Adrenal gland (tissue), 19 donors: ENCODE measurements at places on chromosomes 4 and X. TPM values are rescaled to one million over a fixed set of nuclear protein-coding genes. Genes with fewer than 3 reads are reported as not detected.

DNA sequence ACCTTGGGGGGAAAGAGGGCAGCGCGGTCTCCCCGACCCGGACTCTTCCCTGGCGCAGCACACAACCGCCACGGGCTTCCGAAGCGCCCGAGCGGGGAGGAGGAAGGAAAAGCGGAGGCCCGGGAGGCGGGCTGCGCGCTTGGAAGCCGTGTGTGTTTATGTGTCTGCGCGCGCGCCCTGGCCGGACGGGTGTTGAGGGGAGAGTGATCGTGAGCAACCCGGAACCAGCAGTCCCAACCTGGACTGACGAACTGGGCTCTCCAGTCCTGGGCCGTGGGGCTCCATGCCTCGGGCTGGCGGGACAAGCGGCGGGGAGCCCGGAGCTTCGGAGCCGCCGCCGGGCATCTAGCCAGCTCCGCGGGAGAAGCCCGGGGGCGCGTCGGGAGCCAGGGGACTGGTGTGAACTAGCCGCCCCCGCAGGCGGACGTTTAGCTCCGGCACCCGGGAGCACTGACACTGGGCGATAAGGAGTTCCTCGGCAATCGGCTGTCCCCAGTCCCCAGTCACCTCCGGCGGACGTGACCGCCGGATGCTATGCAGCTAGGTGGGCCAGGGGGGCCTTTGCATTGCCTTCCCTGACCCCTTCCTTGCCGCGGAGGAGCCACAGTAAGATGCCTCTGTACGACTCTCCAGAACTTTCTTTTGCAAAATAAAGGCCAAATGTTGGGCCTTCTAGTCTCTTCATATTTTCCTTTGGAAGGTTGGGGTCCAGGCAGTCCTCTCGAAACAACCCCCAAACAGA lies 74.8 kb upstream of the BCOR start:
- peaks cover 28% of the 10 kb centered on the region for H3K27me3 ChIP-seq
- H3K4me3 ChIP-seq, result no peak overlapping the region
- DNase-seq, result peak; percentile 37
- H3K27ac ChIP-seq, result peak overlapping the region; percentile 99
- peaks cover 36% of the 10 kb centered on the region for H3K4me1 ChIP-seq
- no peaks in the 10 kb centered on the region for H3K36me3 ChIP-seq

Gene ADH7
- total RNA-seq, result not detected

Gene FAAH2
- 4.4 TPM for total RNA-seq

DNA sequence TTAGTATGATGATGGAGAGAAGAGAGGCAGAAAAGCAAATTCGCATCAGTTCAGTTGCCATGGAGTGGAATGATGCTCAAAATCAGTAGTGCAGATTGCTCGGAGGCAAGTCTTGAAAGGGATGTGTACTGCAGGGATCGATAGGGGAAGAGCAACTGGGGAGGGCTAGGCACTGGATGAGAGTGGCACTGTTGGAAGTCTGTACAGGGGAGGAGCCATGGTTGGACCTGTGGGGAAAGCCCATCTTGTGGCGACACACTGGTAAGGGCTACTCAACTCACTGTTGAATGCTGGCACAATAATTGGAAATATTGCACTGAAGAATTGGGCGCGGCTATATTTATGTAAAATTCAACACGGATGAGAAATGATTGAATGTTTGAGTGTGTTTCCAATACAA lies 1.2 kb downstream of the RAB9B start:
- H3K36me3 ChIP-seq, result no peaks in the 10 kb centered on the region
- H3K27ac ChIP-seq, result no peak overlapping the region
- H3K4me3 ChIP-seq, result no peak overlapping the region
- no peak for DNase-seq
- H3K4me1 ChIP-seq, result no peaks in the 10 kb centered on the region
- peaks cover 35% of the 10 kb centered on the region for H3K27me3 ChIP-seq

Gene CXCL8
- total RNA-seq, result 2.2 TPM

DNA sequence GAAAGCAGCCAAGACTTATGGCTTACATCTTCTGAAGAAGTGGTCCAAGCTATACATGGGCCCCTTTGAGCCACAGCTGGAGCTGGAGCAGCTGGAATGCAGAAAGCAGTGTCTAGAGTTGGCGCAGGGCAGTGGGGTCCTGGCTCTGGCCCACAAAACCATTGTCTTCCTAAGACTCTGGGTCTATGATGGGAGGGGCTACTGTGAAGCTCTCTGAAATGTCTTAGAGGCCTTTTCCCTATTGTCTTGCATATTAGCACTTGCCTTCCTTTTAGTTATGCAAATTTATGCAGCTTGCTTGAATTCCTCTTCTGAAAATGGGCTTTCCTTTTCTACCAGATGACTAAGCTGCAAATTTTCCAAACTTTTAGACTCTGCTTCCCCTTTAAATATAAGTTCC lies 15.3 kb downstream of the NPY1R start:
- no peaks in the 10 kb centered on the region for H3K4me1 ChIP-seq
- DNase-seq, result no peak
- H3K36me3 ChIP-seq, result no peaks in the 10 kb centered on the region
- H3K4me3 ChIP-seq, result no peak overlapping the region

GRCh38 chr4:68905939-68906779 lies 45.4 kb downstream of the UGT2A3 start:
- H3K27me3 ChIP-seq, result no peaks in the 10 kb centered on the region
- H3K4me3 ChIP-seq, result peak overlapping the region; percentile 23
- H3K27ac ChIP-seq, result no peak overlapping the region
- no peak for DNase-seq

DNA sequence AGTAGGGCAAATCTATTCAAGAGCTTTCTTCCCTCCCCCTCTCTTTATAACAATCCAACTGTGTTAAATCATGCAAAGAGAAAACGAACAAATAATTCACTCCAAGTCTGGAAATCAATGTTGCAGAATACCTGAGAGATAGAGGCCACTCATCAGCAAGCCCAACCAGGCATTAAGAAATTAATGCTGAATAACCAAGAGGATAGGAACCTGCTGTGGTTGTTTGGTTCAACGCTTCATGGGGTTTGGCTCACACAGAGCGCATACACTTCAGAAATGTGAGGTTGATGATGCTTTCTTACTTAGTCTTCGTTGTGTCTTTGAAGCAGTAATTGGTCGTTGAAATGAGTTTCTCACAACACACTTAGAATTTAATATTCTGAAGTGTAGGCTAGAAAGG lies 1540.0 kb upstream of the PABPC4L start:
- no peaks in the 10 kb centered on the region for H3K4me1 ChIP-seq
- DNase-seq, result no peak
- H3K36me3 ChIP-seq, result no peaks in the 10 kb centered on the region
- no peak overlapping the region for H3K4me3 ChIP-seq

GRCh38 chr4:47798165-47798564 lies 39.7 kb downstream of the CORIN start:
- no peaks in the 10 kb centered on the region for H3K27me3 ChIP-seq
- no peak overlapping the region for H3K4me3 ChIP-seq
- H3K36me3 ChIP-seq, result no peaks in the 10 kb centered on the region
- H3K4me1 ChIP-seq, result no peaks in the 10 kb centered on the region
- no peak overlapping the region for H3K27ac ChIP-seq

DNA sequence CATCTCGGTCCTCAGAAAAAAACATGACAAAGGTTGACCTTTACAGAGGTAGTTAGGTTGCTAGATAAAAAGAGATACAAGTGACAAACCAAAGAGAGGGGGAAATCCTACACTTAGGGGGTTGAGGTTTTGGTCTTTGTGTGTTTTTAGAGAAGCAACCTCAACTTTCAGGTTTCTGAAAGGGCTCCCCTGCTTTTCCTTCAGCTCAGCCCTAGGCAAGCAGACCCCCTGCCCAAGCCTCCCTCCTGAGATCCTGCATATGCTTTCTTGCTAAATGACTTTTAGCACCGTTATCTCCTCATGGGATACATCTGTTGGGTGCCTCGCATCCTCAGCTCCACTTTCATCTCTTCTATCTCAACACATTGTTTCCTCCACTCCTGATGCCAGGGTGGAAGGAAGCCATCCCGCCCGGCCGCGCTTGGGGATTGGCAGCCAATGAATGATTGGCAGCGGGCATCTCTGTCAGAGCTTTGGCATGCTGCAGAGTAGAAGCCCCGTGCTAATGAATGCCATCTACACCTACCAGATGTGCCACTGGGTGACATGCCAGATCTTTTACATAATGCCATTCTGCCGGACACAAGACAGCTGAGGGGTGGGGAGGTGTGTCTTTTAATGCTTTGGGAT lies 15.0 kb upstream of the PRDM8 start:
- no peaks in the 10 kb centered on the region for H3K36me3 ChIP-seq
- H3K4me3 ChIP-seq, result no peak overlapping the region
- H3K27me3 ChIP-seq, result peaks cover 11% of the 10 kb centered on the region
- H3K27ac ChIP-seq, result no peak overlapping the region
- H3K4me1 ChIP-seq, result peaks cover 20% of the 10 kb centered on the region

Gene CTPS2
- total RNA-seq, result 17.2 TPM

Gene ZNF280C
- 5.3 TPM for total RNA-seq

DNA sequence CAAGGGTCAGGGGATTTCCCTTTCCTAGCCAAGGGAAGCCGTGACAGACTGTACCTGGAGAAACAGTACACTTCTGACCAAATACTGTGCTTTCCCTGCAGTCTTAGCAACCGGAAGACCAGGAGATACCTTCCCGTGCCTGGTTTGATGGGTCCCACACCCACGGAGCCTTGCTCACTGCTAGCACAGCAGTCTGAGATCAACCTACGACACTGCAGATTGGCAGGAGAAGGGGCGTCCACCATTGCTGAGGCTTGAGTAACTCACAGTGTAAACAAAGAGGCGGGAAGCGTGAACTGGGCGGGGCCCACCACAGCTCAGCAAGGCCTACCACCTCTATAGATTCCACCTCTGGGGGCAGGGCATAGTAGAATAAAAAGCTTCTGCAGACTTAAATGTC lies 48.7 kb upstream of the SRD5A3 start:
- H3K4me1 ChIP-seq, result no peaks in the 10 kb centered on the region
- no peaks in the 10 kb centered on the region for H3K27me3 ChIP-seq
- H3K4me3 ChIP-seq, result no peak overlapping the region
- DNase-seq, result no peak

- no peaks in the 10 kb centered on the region for H3K4me1 ChIP-seq
- no peak overlapping the region for H3K27ac ChIP-seq
- H3K27me3 ChIP-seq, result no peaks in the 10 kb centered on the region
- H3K4me3 ChIP-seq, result no peak overlapping the region
- DNase-seq, result no peak
Measured at GRCh38 chr4:60241866-60242265, 958.3 kb upstream of the ADGRL3 start.

DNA sequence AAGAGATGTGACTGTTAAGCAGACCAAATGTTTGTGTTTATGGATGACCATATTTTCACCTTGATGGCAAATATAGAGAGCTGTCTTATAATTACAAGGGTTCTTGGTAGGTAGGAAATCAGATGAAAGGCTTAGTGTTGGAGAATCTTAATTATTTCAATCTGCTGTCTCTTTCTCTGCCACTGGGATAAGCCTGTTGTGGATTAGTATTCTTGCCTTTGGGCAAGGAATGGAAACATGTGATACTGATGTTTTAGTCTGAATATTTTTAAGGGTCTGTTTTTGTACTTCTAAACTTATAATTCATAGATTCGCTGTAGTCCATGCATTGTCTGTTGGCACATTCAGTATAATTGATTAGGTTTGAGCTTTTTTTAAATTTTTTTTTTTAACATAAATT lies 23.7 kb upstream of the NUDT6 start:
- no peaks in the 10 kb centered on the region for H3K27me3 ChIP-seq
- H3K4me3 ChIP-seq, result no peak overlapping the region
- H3K4me1 ChIP-seq, result no peaks in the 10 kb centered on the region
- no peak for DNase-seq

- H3K36me3 ChIP-seq, result no peaks in the 10 kb centered on the region
- no peak within 1 kb of the TSS for H3K27ac ChIP-seq
- peak within 1 kb of the TSS; percentile 11 for H3K4me3 ChIP-seq
- DNase-seq, result peak; percentile 1
Measured at GRCh38 chrX:35919536-35920309, at the start of gene CFAP47. CFAP47 (plus strand) TSS chrX:35919734; CDS start chrX:35919800, 66 bp downstream.

GRCh38 chr4:508675-509638 lies 9.9 kb downstream of the PIGG start:
- no peak overlapping the region for H3K4me3 ChIP-seq
- H3K27me3 ChIP-seq, result no peaks in the 10 kb centered on the region
- no peak overlapping the region for H3K27ac ChIP-seq
- H3K4me1 ChIP-seq, result no peaks in the 10 kb centered on the region

DNA sequence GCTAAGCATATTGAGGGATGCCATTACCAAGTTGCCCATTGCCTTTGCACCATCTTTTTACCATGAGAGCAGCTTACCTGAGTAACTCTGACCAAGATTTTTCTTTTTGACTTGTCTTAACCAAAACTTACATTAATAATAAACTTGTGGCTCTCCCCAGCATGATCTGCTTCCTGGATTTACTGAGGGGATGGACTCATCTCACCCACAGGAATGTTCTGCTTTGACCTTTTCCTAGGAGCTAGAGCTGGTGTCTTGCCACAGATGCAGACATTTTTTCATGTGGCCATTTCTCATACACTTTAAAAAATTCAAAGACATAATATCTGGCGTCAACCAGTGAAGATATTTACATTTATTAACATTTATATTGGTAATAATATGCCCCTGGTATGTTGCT lies 79.2 kb upstream of the EFHC2 start:
- H3K27me3 ChIP-seq, result peaks cover 18% of the 10 kb centered on the region
- no peaks in the 10 kb centered on the region for H3K4me1 ChIP-seq
- no peak overlapping the region for H3K27ac ChIP-seq
- H3K4me3 ChIP-seq, result no peak overlapping the region

DNA sequence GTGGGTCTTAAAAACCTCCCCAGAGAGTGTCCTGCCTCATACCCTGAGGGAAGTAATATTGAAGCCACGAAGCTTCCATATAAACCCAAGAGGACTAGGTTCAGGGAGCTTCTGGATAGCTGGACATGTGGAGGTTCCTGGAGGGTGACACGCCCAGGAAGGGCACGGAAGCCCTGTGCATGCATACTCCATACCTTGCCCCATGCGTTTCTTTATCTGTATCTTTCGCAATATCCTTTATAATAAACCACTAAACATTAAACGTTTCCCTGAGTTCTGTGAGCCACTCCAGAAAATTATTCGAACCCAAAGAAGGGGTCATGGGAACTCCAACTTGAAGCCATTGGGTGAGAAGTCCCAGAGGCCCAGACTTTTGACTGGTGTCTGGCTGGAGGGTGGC lies 45.7 kb upstream of the HPF1 start:
- H3K4me1 ChIP-seq, result no peaks in the 10 kb centered on the region
- H3K27me3 ChIP-seq, result no peaks in the 10 kb centered on the region
- H3K36me3 ChIP-seq, result no peaks in the 10 kb centered on the region
- no peak for DNase-seq

GRCh38 chr4:131316086-131316485 lies 1833.0 kb upstream of the PCDH10 start:
- no peaks in the 10 kb centered on the region for H3K36me3 ChIP-seq
- no peak for DNase-seq
- no peaks in the 10 kb centered on the region for H3K4me1 ChIP-seq
- no peaks in the 10 kb centered on the region for H3K27me3 ChIP-seq

- no peak overlapping the region for H3K4me3 ChIP-seq
- H3K27me3 ChIP-seq, result no peaks in the 10 kb centered on the region
- H3K27ac ChIP-seq, result no peak overlapping the region
- H3K36me3 ChIP-seq, result no peaks in the 10 kb centered on the region
- H3K4me1 ChIP-seq, result no peaks in the 10 kb centered on the region
Measured at GRCh38 chr4:57219431-57219830, 109.2 kb upstream of the IGFBP7 start.

- no peaks in the 10 kb centered on the region for H3K36me3 ChIP-seq
- DNase-seq, result no peak
- no peaks in the 10 kb centered on the region for H3K4me1 ChIP-seq
- H3K27ac ChIP-seq, result peak overlapping the region; percentile 51
Measured at GRCh38 chr4:81509191-81509590, 37.5 kb upstream of the RASGEF1B start.
